Fibroblast of pulmonary artery (primary cell): ENCODE measurements at places on chromosomes 3 and 15.
A peak's percentile ranks its signal among the peaks of the same experiment; 100 is the strongest.

DNA sequence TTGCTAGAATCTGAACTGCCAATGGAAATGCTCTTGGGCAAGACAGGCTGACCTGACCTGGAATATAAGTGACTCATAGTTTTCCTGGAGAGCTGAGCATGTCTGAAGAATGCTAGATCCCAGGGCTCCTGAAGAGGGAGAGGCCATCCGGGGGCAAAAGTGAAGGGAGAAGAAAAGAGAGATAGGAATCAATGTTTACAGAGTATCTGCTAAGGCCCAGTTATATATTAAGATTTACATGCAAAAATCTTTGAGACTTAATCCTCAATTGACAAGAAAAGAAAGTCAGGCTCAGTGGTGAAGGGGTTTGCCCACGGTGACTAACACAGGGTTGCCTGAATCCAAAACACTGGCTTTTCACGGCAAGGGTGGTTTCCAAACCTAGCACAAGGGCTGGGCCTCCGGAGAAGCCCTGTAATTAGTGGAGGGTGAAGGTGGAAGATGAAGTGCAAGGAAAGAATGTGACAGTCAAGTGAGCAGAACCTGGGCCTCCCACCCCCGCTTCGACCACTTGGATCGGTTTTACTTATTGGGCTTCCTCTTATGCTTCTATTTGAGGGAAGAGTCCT lies 91.7 kb upstream of the FGF12 start:
- DNase-seq: peak; percentile 84

DNA sequence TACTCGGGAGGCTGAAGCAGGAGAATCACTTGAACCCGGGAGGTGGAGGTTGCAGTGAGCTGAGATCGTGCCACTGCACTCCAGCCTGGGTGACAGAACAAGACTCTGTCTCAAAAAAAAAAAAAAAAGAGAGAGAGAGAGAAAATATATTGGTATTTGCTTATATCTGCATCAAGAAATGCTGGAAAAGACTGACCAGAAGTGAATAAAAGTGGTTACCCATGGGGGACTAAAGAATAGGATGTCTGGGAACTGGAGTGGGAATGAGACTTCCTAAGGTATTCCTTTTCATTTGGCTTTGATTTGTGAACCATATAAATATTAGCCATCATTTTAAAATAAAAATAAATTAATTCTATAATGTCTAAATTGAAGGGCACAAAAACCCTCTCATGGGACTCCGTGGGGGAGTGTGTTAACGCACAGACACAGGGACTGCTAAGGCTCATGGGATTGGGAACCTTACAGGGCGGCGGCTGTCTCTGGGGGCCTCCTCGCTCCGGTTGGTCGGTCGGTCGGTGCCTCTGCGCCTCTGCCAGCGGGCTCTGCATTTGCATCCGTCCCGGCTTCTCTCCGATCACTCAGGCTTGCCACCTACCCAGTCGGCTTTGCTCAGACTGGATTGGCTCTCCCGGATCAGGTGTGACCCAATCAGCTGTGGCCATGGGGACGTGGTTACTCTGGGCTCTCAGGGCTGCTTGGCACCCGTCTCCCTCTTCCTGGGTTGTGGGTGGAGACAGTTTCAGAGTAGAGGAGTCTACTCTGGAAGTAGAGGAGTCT lies 12.7 kb upstream of the TSPAN3 start:
- DNase-seq: peak; percentile 74

- no peak for DNase-seq
Observed at GRCh38 chr15:78372880-78373279, 32.7 kb downstream of the CRABP1 start.

- peak; percentile 11 for DNase-seq
Observed at GRCh38 chr15:65275728-65276126, 11.0 kb downstream of the PARP16 start.

GRCh38 chr15:25178835-25179672 lies 224.3 kb downstream of the SNRPN start:
- DNase-seq: no peak

DNA sequence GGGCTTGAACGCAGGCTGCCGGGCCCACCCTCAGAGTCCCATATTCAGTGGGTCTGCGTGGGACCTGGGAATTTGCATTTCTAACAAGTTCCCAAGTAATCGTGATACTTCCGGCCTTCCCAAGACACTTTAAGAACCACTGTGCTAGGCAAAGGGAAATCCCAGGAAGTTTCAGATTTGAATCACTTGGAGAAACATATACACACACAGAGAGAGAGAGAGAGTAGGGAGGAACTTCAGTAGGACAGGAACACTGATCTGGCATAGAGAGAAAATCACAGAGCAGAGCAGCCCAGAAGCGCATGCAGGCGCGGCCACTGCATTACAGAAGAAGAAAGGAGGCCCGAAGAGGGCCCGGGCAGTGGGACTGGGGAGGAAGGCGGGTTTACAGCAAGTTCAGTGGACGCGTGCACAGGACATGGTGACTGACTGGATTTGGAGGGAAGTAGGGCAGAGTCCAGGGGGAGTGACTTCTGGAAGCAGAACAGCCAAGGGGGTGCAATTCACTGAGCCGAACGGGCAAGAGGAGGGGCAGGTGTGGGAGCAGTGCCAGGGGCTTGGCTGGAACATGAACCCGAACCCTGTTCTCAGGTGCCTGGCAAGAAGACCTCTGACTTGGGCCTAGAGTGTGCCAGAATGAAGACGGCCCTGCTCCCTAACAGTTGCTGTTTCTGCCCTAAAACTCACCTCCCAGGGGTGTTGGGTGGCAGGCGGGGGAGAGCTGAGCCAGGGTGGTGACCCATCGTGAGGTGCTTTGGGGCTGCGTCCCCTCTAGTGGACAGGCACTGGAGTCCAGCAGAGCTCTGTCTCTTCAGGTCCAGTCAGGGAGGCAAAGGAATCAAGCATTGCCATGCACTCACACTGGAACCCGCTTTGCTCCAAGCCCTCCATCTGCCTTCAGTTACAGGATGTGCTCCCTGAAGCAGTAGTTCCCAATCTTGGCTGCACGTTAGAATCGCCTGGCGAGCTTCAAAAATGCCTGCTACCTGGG lies 101.3 kb upstream of the HES1 start:
- no peak for DNase-seq

GRCh38 chr3:155745795-155746550 lies 1.1 kb upstream of the PLCH1 start:
- DNase-seq: no peak

GRCh38 chr15:29805043-29805707 lies 17.1 kb downstream of the TJP1 start:
- peak; percentile 91 for DNase-seq

DNA sequence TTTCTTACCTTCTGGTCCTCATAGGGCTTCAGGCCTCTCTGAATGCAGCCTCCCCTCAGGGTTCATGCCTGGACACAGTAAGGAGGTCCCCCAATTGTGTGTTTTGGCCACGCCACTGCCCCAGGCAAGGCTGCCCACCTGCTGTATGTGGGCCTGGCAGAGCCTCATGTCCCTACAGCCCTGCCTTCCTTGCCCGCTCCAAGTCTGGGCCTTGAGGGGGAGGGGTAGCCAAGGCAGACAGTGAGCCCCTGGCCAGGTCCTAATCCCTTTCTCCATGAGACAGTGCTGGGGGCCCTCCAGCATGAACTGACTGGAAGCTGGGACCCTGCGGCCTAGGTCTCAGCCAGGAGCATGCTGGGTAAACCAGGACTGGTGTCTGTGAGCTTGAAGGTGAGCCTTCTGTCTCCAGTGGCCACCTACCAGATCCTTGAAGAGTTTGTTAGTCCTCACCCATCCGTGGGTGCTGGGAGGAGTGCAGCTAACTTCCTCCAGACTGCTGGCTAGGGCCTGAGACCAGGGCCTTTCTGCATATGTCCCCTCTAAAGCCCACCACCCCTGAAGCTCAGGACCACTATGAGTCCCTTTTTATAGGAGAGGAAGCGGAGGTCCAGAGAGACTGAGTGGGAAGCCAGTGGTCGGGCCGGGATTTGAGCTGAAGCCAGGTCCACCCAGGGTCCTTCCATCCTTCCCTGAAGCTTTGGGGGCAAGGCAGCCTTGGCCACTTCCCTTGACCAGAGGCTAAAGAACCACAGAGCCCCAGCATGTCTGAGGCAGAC lies 8.7 kb downstream of the ZBTB47 start:
- no peak for DNase-seq

- DNase-seq: no peak
Observed at GRCh38 chr3:167978071-167978470, 117.7 kb downstream of the GOLIM4 start.

- DNase-seq: no peak
Observed at GRCh38 chr3:114379266-114379665, 85.4 kb downstream of the TIGIT start.

- no peak for DNase-seq
Observed at GRCh38 chr3:45868213-45868612, 18.1 kb upstream of the CCR9 start.

DNA sequence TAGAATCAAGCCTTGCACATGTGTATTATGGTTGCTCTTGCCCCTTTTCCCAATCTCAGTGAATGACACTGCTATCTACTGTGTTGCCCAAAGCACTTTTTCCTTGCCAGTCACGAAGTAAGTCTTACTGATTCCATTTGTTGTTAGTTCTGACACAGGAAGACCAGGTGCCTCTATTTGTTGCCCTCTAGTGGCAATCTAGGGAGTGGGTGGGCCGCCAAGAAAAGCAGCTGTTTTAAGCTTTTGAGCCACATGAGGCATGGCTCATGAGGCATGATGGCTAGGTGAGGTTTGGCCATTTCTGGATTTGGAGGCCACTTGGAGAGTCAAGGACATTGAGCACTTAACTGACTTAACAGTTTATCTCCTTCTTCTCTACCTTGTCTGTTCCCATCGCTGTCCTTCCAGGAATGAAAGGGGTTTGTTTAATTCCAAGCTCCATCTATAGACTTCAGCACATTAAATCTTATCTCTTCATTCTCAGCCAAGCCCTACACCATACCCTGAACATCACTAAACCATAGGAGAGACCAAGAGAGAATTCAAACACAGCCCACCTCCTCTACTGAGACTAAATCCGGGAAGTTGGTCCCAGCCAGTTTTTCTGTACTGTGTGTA lies 103.1 kb downstream of the HCN4 start:
- peak; percentile 63 for DNase-seq

- no peak for DNase-seq
Observed at GRCh38 chr15:63930034-63930433, 96.3 kb upstream of the HERC1 start.

DNA sequence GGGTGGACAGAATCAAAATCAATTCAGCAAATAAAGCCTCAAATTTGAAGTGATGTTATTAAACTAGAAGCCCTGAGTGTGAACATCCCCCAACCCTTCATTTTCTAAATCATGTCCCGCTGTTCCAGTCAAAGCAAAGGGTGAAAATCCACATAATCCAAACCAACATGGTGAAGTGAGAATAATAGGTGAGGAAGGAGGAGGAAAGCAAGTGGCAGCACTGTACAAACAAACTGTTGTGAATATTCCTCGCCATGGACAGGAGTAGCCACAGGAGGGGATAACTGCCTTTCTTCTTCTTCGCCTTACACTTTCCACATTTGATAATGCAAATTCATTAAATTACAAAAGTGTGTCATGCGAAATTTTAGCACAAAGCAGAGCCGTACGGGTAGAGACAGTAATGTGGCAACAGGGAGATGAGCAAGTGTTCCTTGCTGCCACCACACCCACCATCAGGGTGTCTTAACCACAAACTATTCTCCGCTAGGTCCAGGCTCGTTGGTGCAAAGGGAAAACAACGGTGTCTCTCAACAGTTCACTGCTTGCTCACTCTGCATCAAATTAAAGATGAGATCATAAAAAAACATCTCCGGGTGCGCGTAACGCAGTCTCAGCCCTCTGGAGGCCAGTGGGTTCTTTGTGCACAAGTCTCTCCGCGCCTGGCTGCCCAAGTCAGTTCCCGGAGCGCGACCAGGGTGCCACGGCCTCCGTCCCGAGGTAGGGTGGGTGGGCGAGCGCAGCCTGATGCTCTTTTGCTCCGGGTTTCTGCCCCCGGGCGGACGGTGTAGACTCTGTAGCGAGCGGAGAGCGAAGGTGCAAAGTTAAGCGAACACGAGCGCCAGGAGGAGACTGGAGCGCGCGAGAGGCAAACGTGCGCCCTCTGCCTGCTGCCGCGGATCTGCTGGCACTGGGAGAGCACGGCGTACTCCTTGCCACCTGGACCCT lies 6.7 kb downstream of the EPHA3 start:
- peak; percentile 56 for DNase-seq
